ENCODE measurements at places on chromosomes 5 and 9. TPM values are rescaled to one million over a fixed set of nuclear protein-coding genes. Genes with fewer than 3 reads are reported as not detected.

ROR2 gene
- polyA plus RNA-seq, result not detected

SPATA9 gene
- polyA plus RNA-seq, result not detected

PHF24 gene
- polyA plus RNA-seq, result not detected

TCF7 gene
- polyA plus RNA-seq, result 0.84 TPM

PDCD1LG2 gene
- polyA plus RNA-seq, result 0.41 TPM

KIF27 gene
- polyA plus RNA-seq, result 0.18 TPM

SPINK7 gene
- not detected for polyA plus RNA-seq

DIPK1B gene
- polyA plus RNA-seq, result not detected

- H3K27me3 ChIP-seq, result no peaks in the 10 kb centered on the region
- no peak overlapping the region for H3K27ac ChIP-seq
- H3K36me3 ChIP-seq, result no peaks in the 10 kb centered on the region
- no peak for DNase-seq
Observed at GRCh38 chr9:3277200-3277599, 248.6 kb downstream of the RFX3 start.

GRCh38 chr5:171897231-171897630, 109.2 kb downstream of the FBXW11 start:
- H3K4me3 ChIP-seq, result no peak overlapping the region
- DNase-seq, result no peak
- peaks cover 83% of the 10 kb centered on the region for H3K36me3 ChIP-seq
- no peaks in the 10 kb centered on the region for H3K4me1 ChIP-seq
- no peak overlapping the region for H3K27ac ChIP-seq

DNA sequence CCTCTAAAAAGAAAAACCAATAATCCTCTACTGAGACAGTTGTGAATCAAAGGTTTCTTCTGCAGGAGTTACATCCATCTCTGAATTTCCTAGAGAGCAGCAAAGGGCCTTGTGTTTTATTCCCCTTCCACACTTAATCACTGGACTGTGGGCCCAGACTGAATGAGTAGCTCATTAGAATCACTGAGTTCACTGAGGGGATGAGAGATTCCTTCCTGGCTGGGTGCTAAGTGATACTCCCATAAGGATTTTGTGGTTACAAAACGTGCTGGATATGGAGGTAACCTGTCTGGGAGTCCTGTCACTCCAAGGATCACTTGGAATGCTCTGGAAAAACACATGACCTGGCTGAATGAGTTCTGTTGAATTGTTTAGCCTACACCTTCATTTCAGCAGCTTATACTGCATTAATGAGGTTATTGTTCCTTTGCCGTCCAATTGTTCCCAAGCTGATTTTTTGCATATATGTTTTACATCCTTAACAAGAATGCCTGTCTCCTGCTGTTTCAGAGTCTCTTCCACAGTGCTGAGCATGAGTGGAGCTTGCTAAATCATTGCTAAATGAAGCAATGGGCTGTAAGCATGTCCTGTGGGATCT, 82.9 kb downstream of the MEF2C start:
- peaks cover 48% of the 10 kb centered on the region for H3K36me3 ChIP-seq
- no peaks in the 10 kb centered on the region for H3K27me3 ChIP-seq
- no peak overlapping the region for H3K4me3 ChIP-seq
- no peaks in the 10 kb centered on the region for H3K4me1 ChIP-seq
- no peak for DNase-seq
- H3K27ac ChIP-seq, result no peak overlapping the region

DNA sequence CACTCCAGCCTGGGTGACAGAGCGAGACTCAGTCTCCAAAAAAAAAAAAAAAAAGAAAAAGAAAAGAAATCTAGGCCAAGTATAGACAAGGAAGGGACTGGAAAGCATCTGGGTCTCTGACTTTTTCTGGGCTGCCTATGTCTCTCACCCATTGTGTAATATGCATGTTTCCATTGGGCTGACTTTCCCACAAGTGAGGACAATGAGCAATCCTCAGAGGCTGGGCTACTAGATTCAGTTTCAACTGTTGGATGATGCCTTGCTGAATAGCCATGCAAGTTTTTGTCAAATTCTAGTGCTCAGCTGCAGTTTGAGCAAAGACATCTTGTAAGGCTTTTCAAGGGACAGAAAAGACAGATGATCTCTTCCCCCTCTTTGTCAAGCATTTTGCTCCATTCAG, 82.1 kb downstream of the PHAX start:
- peaks cover 13% of the 10 kb centered on the region for H3K4me1 ChIP-seq
- no peak overlapping the region for H3K27ac ChIP-seq
- no peaks in the 10 kb centered on the region for H3K27me3 ChIP-seq
- H3K4me3 ChIP-seq, result no peak overlapping the region
- no peak for DNase-seq

- no peak for DNase-seq
- H3K36me3 ChIP-seq, result no peaks in the 10 kb centered on the region
- no peak overlapping the region for H3K27ac ChIP-seq
Observed at GRCh38 chr9:38332625-38333024, 59.9 kb upstream of the ALDH1B1 start.

DNA sequence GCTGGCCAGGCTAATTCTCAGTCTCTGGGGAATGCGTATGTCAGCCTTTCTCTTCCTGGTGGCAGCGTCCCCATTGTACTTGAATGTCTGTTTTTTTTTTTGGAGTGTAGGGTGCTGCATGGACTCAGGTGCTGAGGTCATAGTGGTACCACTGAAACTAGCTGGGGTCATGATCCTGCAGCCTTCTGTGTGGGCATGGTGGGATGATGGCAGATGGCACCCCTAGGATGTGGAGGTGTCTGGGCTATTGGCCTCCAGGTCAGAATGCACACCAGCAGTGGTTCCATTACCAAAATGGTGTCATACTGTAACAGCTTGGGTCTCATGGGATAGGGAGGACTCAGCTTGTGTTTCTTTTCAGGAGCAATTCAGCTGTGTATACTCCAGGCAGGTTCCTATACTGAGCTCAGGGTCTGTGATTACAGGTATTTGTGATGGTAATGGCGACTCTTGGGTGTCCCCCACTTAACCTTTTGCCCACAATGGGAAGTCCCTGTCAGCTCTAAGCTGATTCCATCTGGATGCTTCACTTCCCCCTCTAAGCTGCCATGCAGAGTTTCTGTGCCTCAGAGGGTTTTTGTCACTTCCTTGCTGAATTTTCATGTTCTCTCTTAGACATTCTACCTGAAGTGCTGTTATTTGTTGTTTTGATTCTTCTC, 17.9 kb downstream of the HSD17B4 start:
- H3K27me3 ChIP-seq, result no peaks in the 10 kb centered on the region
- DNase-seq, result no peak
- no peak overlapping the region for H3K4me3 ChIP-seq
- no peak overlapping the region for H3K27ac ChIP-seq
- H3K36me3 ChIP-seq, result peaks cover 19% of the 10 kb centered on the region
- peaks cover 7% of the 10 kb centered on the region for H3K4me1 ChIP-seq

- H3K27ac ChIP-seq, result no peak overlapping the region
- no peaks in the 10 kb centered on the region for H3K36me3 ChIP-seq
- DNase-seq, result no peak
- H3K27me3 ChIP-seq, result no peaks in the 10 kb centered on the region
- no peak overlapping the region for H3K4me3 ChIP-seq
Observed at GRCh38 chr9:22986556-22986955, 539.9 kb downstream of the DMRTA1 start.

DNA sequence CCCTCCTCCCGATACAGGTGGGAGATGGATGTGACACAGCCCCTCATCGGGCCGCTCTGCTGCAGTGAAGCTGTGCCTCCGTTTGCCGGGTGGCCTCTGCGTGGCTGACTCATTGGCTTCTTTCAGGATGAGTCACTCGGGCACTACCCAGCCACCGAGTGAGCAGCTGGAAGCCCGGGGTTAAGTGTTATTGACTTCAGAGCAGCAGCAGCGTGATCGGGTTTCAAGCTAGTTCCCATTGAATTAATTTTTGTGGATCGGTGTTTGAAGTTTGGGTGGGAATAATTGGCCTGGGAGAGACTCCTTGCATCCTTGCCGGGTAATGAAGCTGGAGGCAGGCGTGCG, 266.4 kb upstream of the IRX4 start:
- no peak for DNase-seq
- no peaks in the 10 kb centered on the region for H3K4me1 ChIP-seq
- no peaks in the 10 kb centered on the region for H3K27me3 ChIP-seq
- H3K4me3 ChIP-seq, result no peak overlapping the region

DNA sequence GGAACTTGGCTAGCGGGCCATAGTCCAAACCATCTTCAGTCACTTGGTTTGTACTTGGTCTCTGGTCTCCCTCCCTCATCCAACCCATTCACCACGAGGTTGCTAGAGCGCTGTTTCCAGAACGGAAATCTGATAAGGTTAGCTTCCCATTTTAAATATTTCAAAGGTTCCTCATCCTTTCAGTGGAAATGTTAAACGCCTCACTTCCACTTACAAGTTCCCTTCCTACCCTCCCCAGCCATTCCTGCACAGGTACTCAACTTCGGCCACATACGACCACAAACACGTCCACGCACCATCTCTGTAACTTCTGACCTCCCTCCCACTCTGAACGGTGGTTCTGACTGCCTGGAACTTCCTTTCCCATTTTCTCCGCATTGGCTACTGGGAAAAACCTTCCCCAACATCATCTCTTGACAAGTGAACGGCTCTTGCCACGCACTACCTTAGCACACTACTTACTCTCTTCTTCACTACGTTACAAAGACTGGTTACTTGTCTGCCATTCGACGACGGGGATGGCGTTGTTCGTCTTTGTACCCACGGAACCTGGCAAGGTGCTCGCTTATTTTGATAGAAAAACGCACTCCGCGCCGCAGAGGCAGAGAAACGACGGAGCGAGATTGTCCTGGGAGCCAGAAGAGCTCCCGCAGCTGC, 629 bp downstream of the CCNH start:
- no peaks in the 10 kb centered on the region for H3K27me3 ChIP-seq
- H3K36me3 ChIP-seq, result peaks cover 33% of the 10 kb centered on the region
- peak overlapping the region; percentile 95 for H3K4me3 ChIP-seq
- peak; percentile 61 for DNase-seq
- peaks cover 13% of the 10 kb centered on the region for H3K4me1 ChIP-seq

GRCh38 chr5:74641735-74642542, 1.4 kb upstream of the ENC1 start:
- DNase-seq, result peak; percentile 24
- H3K4me3 ChIP-seq, result peak overlapping the region; percentile 85
- H3K36me3 ChIP-seq, result no peaks in the 10 kb centered on the region
- H3K27me3 ChIP-seq, result no peaks in the 10 kb centered on the region
- peaks cover 70% of the 10 kb centered on the region for H3K4me1 ChIP-seq
- peak overlapping the region; percentile 95 for H3K27ac ChIP-seq

GRCh38 chr5:172743112-172743959, 27.7 kb downstream of the DUSP1 start:
- H3K4me1 ChIP-seq, result peaks cover 46% of the 10 kb centered on the region
- H3K36me3 ChIP-seq, result no peaks in the 10 kb centered on the region
- peak; percentile 15 for DNase-seq
- H3K27ac ChIP-seq, result no peak overlapping the region
- H3K27me3 ChIP-seq, result no peaks in the 10 kb centered on the region

Measured in CD14-positive monocyte (primary cell).